ENCODE measurements at places on chromosomes 5 and 9.

GRCh38 chr9:130865921-130866320 is 30.7 kb downstream of the QRFP start:
- DNase-seq: no peak

GRCh38 chr5:143168171-143168741 is 235.2 kb downstream of the NR3C1 start:
- no peak for DNase-seq

DNA sequence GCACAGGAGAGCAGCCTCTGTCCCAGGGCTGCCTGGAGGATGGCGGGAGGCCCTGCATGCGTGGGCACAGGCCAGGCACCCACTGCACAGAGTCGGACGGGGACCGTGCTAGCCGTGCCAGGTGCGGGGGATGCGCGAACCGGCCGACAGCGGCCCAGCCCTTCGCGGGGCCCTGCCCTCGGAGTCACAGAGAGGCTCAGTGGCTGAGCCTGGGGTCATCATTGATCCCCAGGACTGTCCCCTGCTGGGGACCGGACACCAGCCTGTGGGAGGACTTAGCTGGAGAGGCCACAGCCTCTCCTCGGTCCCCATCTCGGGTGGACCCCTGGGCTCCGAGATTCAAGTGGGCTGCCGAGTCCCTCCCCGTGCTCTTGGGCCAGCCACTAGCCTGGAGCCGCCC is 19.1 kb upstream of the LAMC3 start:
- DNase-seq: no peak

GRCh38 chr5:78808380-78808779 is 159.8 kb upstream of the LHFPL2 start:
- no peak for DNase-seq

- DNase-seq: no peak
Measured at GRCh38 chr9:93792358-93792757, 162.8 kb downstream of the BARX1 start.

DNA sequence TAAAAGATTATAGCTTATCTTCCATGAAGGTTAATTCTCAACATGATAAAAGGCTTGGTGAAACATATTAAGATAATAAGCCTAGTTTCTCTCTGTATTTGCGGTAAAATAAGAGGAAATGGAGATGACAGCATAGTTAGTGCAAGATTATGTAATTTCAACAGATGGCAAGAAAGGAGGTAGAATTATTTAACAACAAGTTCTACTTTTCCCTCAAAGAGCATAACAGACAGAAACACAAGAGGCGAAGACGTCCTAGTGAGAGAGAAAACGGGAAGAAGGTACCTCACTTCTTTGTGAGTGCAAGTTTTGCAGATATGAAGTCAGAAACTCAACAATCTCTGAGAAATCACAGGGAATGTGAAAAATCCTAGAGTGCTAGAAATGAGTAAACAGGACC is 144.8 kb upstream of the ADCY2 start:
- DNase-seq: no peak

DNA sequence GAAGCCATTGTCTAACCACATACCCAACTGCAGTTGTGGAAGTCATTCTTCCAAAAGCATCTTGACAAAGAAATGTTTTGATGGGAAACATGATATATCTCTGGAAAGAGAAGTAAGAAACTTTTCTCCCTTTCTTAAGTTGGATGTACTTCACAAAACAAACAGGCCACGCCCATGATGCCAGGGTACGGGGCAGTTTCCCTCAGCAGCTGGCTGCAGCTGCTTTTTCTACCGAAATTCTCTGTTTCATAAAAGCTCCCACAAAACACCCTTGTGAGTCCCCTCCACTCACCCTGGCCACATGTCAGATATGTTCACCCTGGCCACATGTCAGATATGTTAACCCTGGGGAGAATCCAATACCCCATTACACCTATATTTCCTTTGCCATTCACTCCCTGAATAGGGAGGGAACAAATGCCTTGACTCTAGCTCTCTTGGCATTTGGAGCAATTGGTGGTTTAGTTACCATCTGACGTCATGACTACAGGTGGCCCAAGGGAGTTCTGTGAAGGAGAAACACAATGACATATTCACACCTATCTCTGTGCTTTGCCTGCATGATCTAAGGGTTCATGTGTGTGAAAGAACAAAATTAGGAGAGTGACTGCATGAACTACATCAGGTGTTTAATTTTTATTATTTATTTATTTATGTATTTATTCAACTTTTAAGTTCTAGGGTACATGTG is 103.0 kb downstream of the AOPEP start:
- DNase-seq: no peak

- no peak for DNase-seq
Measured at GRCh38 chr5:124182133-124182532, 564.3 kb downstream of the ZNF608 start.

DNA sequence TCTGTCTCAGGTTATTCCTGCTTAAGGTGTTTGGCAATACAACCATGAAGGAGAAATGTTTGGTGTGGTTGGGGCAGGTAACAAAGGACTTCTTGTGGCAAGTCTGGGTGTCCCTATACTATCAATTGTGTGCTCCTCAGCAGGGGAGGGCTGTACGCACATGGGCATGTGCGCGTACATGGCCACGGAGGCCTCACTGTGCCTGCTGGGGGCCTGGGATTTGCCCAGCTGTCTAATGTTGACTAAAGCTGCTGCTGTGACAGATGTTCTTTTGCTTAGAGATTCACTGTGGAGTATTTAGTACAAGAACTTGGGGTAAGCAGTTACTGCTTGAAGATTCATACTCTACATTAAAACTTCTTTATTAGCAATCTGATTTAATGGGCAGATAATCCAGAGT is 97.5 kb downstream of the HSPA4 start:
- no peak for DNase-seq

- no peak for DNase-seq
Measured at GRCh38 chr9:68741704-68742332, 36.8 kb downstream of the PIP5K1B start.

DNA sequence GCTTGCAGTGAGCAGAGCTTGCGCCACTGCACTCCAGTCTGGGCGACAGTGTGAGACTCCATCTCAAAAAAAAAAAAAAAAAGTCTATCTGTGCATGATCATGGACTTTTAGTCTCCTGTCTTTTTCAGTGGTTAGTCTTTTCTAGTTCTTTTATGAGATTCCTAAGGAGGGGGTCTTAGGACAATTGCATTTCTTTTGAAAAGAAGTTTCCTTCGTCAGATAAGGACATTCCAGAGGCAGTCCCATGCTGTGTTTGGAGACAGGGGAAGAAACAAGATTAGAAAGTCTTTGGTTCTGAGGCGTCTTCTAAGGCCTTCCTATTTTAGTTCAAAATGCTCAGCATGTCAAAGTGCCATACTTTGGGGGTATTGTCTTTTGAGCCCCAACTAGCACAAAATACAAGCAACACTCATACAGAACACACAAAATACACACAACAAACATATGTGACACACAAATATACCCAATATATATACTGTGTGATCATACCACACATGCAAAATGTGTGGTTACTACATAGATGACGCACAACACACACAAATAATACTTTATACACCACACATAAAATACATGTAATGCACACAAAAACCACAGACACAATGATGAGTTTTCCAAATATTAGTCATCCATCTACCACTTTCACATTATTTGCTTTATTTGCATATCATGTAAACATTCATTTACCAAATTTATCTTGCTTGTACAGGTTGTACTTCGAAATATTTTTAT is 394.5 kb downstream of the SPATA31D1 start:
- no peak for DNase-seq

DNA sequence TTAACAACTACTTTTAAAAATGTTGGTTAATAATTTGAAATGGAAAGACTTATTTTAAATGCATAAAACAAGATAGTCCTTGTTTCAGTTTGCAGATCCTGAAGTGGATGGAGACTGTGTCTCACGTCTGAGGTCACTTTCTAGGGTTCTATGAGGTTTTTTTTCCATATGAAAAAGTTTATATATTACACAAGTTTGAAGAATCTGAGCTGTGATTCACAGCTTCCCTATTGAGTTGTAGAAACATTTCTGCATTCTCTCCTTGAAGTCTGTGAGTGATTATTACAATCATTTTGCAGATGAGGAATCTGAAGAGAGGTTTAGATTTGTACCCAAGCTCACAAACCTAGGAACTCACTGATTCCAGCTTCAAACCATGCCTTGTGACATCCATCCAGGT is 442.5 kb upstream of the KLF4 start:
- DNase-seq: peak; percentile 22

DNA sequence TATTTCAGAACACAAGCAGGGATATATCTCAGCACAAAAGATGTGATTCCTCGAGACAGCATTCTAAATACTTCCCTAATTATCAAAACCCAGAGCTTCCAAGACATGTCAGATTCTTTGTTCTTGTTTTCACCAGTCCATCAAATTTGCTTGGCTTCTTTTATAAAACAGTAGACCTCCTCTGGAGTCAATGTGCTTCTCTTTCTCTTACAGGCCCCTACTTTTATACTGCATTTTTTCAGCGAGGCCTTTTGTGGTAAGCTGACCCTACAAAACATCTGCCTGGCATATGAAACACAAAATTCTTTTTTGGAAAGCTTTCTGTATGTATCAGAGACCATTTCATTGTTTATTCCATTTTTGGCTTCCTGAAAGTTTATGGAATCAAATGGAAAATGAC is 81.8 kb downstream of the ARSB start:
- DNase-seq: no peak

DNA sequence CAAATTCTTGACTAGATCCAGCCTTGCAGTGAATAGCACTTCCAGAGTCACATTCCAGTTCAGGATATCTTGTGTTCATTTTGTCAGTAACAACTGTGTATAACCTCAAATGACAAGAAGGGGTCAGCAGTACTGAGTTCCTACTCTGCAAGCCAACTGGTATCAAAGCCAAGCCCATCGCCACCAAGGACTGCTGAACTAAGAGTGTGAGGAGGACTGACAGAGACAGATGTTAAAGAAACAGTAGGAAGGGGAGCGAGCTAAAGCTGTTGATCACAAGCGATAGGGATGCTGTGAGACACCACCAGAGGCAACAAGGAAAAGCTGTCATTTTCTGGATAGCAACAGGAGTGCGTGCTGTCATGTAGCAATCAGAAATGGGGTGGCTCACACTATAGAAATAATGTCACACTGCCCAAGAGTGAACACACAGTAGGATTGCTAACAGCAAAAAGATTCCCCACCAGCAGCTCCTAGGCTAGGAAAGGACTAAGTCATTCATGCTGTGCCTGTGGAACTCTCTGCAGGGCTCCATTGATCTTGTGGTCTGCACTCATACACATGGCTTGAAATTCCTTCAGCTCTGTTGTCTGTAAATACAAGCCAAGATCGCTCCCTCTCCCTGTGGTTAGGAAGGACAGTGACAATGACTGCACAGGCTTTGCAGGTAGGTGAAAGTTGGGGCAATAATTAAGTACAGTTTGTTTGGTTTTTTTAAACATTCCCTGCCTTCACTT is 658.6 kb downstream of the NR2F1-AS1 start:
- no peak for DNase-seq

GRCh38 chr5:34923694-34924461 is 5.5 kb upstream of the DNAJC21 start:
- DNase-seq: peak; percentile 87

- peak; percentile 78 for DNase-seq
Measured at GRCh38 chr9:124411514-124412227, 3.6 kb downstream of the PSMB7 start.

DNA sequence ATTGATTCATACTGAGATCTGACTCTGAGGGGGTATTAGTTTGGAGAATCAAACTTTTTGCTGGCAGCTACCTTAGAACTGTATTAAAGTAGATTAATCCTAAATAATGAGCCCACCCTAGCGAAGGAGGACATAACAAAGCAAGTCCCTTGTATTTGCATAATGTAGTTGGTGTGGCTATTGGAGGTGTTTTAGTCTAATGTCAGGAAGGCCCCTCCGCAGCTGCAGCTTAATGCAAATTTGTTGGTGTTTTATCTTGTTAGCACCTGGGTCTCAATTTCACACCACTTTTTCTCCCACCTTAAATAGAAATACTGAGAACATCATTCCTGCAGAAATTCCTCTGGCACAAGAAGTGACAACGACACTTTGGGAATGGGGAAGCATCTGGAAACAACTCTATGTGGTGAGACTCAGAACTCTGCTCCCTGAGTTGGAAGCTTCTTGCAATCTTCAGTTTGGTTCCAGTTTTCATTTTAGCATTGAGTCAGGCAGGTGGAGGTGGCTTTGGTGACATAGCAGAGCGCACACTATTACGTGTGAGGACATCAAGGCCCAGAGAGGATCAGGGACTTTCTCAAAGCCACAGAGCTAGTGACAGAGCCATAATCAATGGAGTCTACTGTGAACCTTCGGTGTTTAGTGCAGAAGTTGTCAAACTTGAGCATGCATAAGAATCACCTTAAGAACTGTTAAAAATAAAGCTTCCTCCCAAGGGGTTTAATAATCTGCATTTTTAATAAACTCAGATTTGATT is 33.9 kb downstream of the DOCK2 start:
- no peak for DNase-seq

GRCh38 chr5:107815109-107815508 is 144.4 kb upstream of the EFNA5 start:
- no peak for DNase-seq

DNA sequence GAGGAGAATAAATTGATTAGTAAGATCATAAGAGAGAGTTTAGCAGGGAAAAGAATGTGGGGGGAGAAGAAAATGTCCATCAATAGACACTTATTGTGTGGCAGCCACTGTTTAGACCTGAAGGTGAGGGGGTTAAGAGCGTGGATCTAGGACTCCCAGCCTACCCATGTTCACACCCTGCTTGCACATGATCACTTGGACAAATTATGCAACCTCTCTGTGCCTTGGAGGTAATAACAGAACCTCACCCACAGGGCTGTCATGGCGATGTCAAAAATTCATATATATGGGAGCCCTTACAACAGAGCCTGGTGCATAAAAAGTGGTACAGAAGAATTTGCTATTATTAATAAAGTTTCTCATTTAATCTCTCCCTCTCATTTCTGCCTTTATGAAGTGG is 86.0 kb upstream of the EQTN start:
- no peak for DNase-seq

DNA sequence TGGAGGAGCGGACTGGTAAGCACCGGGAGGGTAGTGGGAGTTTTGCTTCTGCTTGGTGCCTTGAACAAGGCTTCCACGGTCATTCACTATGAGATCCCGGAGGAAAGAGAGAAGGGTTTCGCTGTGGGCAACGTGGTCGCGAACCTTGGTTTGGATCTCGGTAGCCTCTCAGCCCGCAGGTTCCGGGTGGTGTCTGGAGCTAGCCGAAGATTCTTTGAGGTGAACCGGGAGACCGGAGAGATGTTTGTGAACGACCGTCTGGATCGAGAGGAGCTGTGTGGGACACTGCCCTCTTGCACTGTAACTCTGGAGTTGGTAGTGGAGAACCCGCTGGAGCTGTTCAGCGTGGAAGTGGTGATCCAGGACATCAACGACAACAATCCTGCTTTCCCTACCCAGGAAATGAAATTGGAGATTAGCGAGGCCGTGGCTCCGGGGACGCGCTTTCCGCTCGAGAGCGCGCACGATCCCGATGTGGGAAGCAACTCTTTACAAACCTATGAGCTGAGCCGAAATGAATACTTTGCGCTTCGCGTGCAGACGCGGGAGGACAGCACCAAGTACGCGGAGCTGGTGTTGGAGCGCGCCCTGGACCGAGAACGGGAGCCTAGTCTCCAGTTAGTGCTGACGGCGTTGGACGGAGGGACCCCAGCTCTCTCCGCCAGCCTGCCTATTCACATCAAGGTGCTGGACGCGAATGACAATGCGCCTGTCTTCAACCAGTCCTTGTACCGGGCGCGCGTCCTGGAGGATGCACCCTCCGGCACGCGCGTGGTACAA is 556 bp downstream of the PCDHGC3 start:
- DNase-seq: peak; percentile 81

All from cardiac fibroblast (primary cell).